ENCODE measurements at places on chromosomes 1 and 21.
A peak's percentile ranks its signal among the peaks of the same experiment; 100 is the strongest.

- DNase-seq = no peak
Observed at GRCh38 chr1:229159668-229160544, 111.0 kb upstream of the RAB4A start.

DNA sequence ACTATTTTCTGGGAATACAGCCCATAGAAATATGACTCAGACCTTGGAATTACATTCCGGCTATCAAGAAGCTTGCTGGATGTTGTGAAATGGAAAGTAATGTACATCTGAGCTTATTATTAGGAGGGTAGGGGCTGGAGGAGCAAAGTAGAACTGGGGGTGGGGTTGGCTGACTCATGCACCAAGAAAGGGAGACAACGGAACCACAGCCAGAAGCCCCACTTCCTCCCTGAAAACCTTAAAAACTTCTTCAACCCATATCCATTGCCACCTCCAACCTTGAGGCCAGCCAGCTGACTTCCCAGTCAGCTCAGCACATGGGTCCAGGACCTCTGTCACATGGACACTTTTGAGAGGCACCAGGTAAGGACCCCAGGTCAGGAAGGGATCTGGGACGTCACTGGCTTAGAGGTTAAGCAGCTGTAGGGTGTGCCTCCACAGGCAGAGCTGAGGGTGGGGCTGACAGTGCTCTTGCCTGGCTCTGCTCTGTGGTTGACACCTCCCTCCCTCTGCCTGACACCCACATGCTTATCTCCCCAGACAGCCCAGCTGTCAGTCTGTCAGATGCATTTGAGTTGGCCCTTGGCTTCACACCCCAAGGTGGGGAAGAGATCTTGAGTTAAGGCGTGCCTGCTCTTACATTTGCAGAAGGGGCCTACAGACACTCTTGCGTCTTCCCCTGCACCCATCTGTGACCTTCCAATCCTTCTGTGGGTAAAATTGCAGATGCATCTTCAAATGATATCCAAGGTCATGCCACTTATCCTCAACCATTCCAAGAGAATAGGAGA, 5.7 kb upstream of the ZNF683 start:
- DNase-seq = peak; percentile 82

GRCh38 chr1:17926906-17927305, 171.8 kb downstream of the ACTL8 start:
- DNase-seq = no peak

- DNase-seq = no peak
Observed at GRCh38 chr1:115301438-115302020, 36.5 kb downstream of the NGF start.

- no peak for DNase-seq
Observed at GRCh38 chr1:205800981-205801703, 11.9 kb downstream of the SLC41A1 start.

DNA sequence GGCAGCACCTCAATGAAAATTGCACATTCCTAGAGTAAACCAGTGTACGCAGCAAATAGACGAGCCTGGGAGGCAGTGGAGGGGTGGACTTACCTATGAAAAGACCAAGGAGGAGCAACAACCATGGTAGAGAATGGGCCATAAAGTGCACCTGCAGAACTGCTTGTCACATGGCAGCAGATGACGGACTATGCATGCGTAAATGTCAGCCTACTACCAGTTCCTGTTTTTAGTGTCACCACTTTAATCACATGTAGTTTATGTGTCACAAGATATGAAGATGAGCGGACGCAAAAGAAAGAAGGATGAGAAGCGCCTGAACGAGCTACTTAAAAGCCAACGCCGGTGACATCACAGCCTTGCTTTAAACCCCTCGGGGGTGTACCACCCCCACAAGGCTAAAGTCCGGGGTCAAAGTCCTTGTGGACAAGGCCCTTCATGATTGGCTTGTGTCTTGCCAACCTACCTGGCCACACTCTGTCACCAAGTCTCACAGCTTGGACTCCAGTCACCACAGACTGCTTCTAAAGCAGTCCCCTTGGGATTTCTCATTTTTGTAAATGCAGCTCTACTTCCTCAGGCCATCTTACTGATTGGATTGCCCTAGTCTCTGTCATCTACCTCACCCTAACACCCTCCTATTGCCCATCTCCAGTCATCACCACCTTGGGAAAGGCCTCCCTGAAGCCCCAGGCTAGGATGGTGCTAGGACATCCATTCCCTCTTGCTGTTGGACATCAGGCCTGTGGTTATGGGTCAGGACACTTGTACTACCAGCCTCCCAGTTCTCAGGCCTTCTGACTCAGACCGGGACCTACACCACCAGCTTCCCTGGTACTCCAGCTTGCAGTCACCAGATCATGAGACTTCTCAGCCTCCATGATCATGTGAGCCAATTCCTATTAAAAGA, 6.0 kb upstream of the LY9 start:
- DNase-seq = no peak

- no peak for DNase-seq
Observed at GRCh38 chr1:57019236-57019839, 53.5 kb upstream of the C8B start.

- DNase-seq = peak; percentile 51
Observed at GRCh38 chr1:147225193-147225730, at the start of gene FMO5. FMO5 (minus strand) TSS chr1:147225339; CDS start chr1:147225029, 310 bp downstream.

GRCh38 chr1:31771891-31772668, 7.9 kb upstream of the ADGRB2 start:
- DNase-seq = peak; percentile 56

Measured in activated T-cell treated with anti-CD3 and anti-CD28 coated beads, Interleukin-2, amount 50 U/mL, for 1 hour (primary cell).